ENCODE measurements at places on chromosomes 7 and 10.

- DNase-seq: no peak
Observed at GRCh38 chr10:130795819-130796218, 515.7 kb downstream of the TCERG1L start.

GRCh38 chr10:86792461-86793167 lies 36.2 kb downstream of the BMPR1A start:
- no peak for DNase-seq

DNA sequence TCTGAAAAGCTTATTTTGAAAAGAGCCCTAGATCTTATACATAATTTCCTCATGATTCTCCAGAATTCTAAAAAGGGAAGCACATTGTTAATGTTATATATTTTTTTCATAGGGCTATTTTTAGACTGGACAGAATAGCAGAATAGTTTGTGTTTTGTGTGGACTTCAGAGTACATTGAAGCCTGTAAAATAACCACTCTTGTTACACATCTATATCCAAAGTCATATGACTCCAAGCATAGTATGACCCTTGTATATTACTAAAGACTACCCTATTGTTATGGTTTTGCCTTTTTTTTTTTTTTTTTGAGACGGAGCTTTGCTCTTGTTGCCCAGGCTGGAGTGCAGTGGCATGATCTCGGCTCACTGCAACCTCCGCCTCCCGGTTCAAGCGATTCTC lies 26.1 kb upstream of the FIS1 start:
- DNase-seq: no peak

- DNase-seq: no peak
Observed at GRCh38 chr7:101657171-101657570, 28.1 kb upstream of the MYL10 start.

- no peak for DNase-seq
Observed at GRCh38 chr10:131657318-131657984, 243.4 kb upstream of the PPP2R2D start.

- no peak for DNase-seq
Observed at GRCh38 chr7:158204453-158204852, 383.2 kb downstream of the PTPRN2 start.

GRCh38 chr10:128530301-128530700 lies 404.1 kb upstream of the MKI67 start:
- DNase-seq: no peak

DNA sequence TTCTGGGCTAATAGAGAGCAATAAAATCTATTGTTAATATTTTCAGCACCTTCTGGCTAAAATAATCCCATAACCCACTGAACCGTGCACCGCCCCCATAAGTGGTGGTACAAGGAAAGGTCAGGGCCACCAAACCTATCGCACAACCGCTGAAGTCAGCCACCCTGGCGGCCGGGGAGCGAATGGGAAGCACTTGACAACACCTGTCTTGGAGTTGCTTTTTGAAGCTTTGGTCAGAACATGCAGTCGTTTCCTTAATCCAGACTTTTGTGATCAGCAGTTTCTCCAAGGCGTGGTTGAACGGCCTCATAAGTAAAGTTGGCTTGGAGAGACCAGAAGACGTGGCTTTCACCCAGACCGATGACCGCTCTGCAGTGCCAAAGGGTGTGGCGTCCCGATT lies 97.4 kb downstream of the DNAJB6 start:
- no peak for DNase-seq

DNA sequence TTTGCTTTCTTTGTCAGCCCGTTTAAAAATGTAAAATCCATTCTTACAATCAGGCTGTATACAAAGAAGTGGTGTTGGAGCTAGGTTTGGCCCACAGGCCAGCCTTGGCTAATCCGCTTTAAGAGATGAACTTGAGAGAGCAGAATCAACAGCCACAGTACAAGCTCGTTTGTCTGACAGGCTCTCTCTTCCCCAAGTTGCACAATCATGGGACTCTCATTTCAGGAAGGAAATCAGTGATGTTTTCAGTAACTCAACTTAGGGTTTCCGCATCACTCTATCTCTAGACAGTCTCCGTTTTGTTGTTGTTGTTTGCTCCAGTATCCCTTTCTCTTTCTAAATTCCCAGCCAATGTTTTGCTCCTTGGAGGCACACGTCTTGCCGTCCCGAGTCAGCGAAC lies 582.0 kb upstream of the MKI67 start:
- no peak for DNase-seq

DNA sequence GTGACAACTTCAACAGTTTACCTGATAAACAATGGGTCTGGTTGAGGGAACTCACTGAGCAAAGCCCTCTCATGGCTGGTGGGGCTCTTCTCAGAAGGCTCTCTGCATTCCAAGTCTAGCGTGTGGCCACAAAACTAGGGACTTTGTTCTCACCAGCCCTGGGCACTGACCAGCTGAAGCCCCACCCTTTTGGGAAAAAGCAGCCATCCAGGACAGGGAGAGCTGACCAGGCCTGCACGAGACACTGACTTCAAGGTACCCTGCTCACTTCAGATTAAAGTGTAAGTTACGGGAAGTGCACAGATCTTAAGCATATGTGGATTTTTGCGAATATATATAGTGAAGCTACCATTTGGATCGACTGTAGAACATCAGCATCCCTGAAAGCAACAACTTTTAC lies 67.4 kb upstream of the LRRC4 start:
- no peak for DNase-seq

GRCh38 chr10:48667960-48668590 lies 16.6 kb upstream of the WDFY4 start:
- DNase-seq: no peak

- no peak for DNase-seq
Observed at GRCh38 chr7:81449105-81449504, 320.7 kb downstream of the HGF start.

- no peak for DNase-seq
Observed at GRCh38 chr10:18145652-18146051, 5.4 kb downstream of the CACNB2 start.

DNA sequence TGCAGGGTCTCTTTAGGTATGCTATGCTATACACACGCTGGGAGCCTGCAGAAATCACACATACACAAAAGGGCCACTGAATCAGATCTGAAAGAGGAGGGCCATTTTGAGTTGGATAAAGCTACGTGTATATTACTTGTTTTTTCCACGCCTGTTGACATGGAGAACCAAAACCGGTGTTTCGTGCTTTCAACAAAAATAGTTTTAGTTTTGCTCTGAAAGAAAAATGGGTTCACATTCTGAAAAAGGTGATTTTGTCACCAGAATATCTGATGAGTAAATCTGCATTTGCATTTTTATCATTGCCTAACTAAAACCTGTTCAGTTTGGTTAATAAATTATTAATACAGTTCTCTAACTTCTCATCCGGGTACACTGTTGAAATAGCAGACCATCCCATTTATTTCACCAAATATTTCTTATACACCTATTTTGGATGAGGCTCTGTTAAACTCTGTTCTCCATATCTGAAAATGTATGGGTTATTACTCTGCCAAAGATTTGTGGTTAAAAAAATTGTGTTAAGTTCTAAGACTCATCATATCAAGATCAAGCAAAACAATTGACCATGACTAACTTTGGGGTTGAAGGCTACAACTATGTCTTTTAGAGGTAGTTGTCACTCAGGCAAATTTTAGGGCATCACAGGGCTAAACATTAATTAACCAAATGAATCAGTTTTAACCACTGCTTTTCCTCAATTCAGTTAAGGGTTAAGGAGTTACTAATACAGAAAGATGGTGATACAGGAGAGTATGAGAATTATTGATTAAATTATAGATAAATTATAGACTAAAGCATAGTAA lies 101.2 kb upstream of the RPA3 start:
- no peak for DNase-seq

GRCh38 chr10:71230656-71231025 lies 18.3 kb downstream of the UNC5B start:
- DNase-seq: no peak

DNA sequence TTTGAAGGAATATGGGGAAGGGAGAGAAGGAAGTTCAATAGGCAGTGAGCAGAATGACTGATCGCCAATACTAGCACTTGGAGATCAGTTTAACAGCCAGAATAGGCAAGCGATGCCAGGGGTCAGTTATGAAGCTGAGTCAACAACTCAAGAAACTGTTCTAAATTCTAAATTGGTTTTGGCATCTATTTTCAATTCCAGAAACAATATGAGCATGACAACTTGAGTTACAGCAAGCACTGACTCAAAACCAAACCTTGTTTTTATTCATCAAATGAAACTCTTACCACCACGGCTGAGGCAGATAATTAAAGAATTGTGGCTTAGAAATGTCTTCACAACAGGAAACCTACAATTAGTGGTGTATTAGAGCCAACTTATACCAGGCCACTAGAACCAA lies 180.5 kb upstream of the ASAH2 start:
- no peak for DNase-seq

DNA sequence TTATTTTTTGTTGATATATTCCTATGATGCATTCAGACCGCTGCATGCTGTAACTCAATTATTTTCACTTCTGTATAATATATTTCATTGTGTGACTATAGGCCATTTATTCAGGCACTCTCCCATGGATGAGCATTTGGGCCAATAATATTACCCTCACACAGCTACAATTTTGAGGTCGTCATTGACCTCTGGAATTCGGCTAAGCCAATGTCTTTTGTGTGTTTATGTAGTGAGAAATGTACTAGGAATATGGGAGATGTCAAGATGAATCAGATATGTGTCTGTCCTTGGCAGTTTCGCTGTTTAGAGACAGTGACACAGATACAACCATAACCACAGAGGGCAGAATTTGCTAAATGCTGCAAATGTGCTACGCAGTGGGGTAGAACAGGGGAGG lies 474.2 kb downstream of the ADRA2A start:
- no peak for DNase-seq

- DNase-seq: no peak
Observed at GRCh38 chr7:98238076-98238475, 14.0 kb downstream of the TECPR1 start.

DNA sequence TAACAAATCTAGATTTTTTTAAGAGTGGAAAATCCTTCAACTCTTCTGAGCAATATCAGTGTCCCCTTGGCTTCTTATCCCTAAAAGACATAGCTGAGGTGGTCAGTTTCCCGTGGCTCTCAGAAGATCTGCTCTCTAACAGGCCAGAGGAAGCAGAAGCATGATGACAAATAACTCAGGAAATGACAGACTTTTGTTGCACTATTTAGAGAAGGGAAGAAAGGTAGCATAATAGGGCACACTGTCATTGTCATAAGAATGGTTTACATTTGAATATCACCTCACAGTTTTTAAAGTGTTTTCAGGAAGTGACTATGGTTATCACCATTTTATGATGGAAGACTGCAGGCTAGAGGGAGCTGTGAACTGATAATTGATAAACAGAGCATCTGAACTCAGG lies 33.6 kb upstream of the RAPGEF5 start:
- DNase-seq: no peak

DNA sequence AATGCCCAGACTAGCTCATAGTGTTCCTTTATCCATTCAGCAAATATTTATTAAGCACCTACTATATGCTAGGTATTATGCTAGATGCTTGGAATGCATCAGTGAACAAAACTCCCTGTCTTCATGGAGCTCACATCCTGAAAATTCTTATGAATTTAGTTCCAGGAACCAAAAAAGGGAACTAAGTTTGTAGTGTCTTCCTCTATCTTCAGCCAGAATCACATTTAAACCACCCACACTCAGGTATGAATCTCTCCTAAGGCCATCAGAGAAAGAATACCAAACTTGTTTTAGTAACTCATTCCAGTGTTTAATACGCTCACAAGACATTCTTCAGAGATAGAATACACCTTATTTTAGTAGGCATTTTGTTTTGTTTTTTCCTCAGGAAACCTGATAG lies 10.1 kb upstream of the EGR2 start:
- DNase-seq: no peak

DNA sequence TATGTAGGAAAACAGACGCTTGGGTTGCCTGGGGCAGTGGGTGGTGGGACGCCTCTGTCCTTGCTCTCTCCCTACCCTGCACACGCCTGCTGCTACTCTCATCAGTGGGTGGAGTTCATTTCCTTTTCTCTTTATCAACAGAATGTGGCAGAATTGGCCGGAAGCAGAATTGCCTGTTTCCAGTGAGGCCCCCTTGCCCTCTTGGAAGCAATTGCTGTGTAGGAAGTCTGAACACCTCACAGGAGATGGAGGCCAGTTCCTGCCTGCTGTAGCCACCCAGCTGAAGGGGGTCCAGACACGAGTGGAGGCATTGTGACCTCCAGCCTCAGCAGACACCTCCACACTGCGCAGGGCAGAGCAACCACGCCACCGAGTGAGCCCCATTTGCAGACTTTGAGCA lies 331.6 kb upstream of the ZNF32 start:
- no peak for DNase-seq

GRCh38 chr10:101032637-101033224 lies 1.7 kb downstream of the SFXN3 start:
- DNase-seq: peak; percentile 91

GRCh38 chr7:2732959-2733584 lies 45.1 kb downstream of the AMZ1 start:
- DNase-seq: peak; percentile 76

- DNase-seq: peak; percentile 87
Observed at GRCh38 chr10:75230600-75231038, 5.1 kb downstream of the COMTD1 start.

GRCh38 chr7:153023194-153023592 lies 263.6 kb downstream of the ACTR3B start:
- no peak for DNase-seq

DNA sequence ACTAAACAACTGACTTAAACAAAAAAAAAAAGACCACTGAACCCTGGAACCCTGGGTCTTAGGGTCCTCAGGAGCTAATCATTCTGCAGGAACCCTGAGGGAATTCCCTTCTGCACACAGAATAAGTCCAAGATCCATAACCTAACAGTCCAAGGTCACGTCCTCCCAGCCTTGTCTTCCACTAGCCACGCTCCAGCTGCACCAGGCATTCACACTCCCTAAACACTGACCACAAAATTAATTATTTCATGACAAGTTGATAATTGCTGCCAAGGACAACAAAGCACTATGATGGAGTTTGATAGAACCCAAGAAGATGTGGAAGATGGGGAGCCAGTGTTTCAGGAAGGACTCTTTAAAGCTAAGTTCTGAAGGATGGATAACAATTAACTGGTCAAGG lies 130.6 kb downstream of the SH3PXD2A start:
- no peak for DNase-seq

- DNase-seq: no peak
Observed at GRCh38 chr7:74317146-74317782, 28.1 kb downstream of the CLIP2 start.

DNA sequence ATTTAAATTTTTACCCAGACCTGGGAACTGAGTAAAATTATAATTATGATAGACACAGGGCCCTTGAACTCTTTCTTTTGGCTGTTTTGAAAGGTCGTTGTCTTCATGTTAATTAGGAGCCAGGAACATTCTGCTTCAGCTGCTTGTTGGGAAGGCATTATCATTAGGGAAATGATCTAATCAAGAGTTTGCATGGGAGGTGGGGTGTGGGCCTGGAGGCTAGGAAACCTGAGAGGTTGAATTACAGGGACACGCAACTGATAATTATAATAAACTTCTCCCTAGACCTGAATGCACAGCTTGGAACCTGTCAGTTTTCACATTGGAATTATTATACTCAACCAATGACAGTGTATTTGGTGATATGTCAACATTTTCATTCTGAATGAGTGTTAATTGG lies 237.7 kb downstream of the CACNB2 start:
- no peak for DNase-seq
